ENCODE measurements at places on chromosomes 3 and 15.

- DNase-seq, result no peak
These were observed 153.4 kb upstream of the PFN2 start for GRCh38 chr3:150124142-150124541.

DNA sequence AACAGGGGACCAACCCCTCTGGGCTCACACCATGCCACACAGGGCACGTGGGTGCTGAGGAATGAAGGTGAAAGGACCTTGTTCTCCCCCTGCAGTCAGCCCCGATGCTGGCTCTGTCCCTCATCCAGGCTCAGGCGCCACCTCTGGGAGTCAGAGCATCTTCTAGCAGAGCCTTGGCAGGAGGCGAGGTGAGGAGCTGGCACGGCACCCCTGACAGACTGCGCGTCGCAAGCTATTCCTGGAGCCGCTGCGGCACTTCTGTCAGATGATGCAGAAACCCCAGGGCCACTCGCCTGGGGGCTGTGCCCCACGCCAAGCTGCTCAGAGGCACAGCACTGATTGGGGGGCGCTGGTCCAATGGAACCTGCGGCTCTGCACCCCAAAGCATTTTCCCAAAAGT is 62.0 kb downstream of the MGLL start:
- DNase-seq, result no peak

DNA sequence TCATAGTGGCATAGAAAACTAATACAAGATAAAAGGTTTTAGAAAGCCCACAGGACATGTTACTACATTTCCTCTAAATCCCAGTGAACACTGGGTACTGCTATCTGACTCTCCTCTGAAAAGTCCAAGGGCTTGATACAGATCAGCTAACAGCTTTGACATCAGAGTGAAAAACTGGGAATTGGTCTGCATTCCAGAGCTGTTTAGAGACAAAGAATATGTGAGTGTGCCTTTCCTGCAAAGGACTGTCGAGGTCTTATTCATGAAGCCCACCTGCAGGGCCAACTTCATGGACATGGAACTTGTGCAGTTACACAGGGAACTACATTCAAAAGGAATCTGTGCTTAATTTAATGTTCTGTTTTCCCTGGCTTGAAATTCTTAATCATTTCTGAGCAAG is 5.2 kb upstream of the TMCO5A start:
- DNase-seq, result no peak

DNA sequence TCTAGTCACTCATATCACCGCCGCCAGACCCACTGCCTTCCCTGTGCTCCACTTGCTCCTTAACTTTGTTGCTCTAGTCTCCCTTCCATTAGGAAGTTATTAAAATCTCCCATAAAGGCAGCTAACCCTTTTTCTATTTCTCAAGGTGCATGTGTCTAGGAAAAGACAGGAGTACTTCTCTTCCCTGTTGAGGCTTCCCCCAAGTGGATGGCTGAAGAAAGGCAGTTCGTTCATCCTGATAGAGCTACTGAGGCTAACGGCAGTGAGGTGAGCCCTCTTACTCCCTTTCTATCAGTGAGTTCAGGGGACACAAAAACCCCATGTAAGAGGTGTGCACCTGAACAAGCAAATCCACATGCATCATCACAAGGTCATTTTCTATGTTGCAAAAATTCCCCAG is 397.8 kb downstream of the IGSF11 start:
- DNase-seq, result no peak

DNA sequence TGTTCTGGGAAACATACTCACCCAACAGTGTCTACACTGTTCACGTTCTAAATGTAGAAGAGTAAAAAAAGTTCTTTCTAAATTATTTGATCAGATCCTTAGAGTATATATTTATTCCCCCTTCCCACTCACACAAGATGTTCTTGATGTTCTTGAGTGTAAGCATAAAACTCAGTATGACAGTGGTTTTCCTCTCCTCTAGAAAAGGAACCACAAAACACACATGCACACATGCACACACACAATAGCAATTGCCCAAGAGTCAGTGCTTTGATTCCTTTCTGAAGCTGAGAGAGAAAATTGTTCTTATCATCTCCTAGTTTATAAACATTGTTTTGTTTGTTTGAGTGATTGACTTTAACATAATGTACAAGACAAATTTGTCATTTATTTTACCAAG is 123.2 kb upstream of the PHLDB2 start:
- no peak for DNase-seq

GRCh38 chr3:141486496-141486745 is 406 bp upstream of the RASA2 start:
- DNase-seq, result no peak

DNA sequence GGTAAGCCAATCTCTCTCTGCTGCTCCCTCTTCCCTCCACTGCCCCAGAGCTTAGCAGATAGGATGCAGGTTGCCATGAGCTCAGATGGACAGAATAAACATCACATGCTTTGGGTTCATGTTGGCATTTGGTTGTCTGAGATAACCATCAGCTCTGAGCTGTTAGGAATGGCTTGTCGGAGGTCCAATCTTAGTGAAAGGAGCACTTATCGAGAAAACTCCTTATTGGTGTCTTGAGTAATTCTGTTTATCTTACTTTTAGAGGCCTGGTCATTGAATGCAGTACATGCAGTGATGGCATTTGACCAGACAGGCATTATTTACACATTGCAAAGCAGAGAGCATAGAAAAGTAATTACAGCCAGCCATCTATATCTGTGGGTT is 99.7 kb downstream of the CEMIP start:
- no peak for DNase-seq

- DNase-seq, result no peak
These were observed 36.4 kb upstream of the SLCO2A1 start for GRCh38 chr3:134066158-134066541.

DNA sequence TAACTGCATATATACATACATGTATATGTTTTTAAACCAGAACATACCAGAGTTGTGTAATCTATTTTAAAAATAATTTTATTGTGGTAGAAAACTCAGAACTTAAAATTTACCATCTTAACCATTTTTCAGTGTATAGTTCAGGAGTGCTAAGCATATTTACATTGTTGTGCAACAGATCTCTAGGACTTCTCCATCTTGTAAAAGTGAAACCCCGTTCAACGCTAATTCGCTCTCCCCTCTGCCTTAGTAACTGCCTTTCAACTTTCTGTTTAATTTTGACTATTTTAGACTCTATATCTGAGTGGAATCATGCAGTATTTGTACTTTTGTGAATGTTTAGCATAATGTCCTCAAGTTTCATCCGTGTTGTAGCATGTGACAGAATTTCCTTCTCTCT is 51.8 kb upstream of the SSR3 start:
- DNase-seq, result no peak

GRCh38 chr3:134453631-134454030 is 32.2 kb downstream of the ANAPC13 start:
- no peak for DNase-seq

DNA sequence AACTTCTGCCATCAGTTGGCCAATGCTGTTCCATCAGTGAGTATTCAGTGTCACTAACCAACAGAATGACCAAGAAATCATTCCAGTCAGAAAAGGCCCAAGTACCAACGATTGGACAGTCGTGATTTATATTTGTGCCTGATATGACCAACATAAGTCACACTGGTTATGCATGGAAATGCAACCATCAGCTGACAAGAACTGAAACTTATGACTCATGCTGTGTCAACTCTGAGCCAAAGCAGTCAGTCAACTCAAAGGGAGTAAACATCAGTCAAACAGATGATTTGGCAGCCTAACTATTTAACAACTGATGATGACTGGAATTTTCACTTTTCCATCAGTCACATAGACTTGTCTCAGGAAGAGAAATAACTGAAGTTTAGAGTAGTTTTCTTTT is 142.4 kb downstream of the ANXA2 start:
- DNase-seq, result no peak

DNA sequence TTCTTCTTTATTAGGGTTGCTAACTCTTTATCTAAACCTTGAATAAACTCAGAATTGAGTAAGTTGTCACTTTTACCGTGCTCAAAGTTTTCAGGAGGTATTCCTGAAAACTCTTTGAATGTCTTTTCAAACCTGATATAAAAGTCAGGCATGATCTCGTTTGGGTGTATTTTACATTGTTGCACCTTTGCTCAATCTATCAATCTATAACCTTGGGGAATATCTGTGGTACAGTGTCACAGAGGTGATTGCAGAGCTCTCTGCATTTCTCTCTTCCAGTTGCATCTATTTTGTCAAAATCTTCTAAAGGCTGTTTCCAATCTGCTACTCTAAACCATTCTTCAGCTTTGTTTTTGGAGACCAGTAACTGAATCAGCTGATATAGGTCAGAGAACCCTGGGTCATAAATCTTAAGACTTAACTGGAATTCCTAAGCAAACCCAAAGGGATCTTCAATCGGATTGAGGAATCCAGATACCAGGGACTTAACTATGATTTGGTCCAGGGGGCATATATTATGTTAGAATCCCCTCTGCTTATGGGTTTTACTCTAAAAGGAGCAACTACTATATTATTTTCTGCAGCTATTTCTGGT is 35.6 kb upstream of the AP4E1 start:
- no peak for DNase-seq

DNA sequence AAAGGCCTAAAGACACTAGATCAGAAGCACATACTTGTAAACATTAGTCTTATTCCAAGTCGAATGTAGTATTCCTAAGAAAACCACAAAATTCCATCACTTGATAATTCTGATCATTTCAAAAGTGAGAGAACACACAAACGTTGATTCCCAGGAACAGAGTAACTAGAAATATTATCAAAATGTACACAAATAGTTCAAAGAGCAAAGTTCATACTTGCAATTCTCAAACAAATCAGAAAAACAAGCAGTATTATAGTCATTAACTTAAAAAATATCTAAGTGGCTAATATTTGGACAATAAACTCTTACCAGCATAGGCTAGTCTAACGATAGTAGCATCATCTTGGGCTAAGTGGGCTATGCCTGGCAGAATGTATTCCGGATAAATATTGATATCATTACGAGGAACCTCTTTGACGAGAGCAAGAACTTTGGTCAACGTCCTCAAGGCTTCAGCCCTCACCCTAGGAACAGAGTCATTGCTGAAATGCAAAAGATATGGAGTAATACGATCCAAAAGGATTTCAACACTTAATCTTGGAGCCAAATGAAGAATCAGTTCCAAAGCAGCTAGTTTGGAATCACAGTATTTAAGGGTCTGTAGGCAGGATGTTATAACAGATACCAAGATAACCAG is 13.3 kb downstream of the PIK3R4 start:
- no peak for DNase-seq

DNA sequence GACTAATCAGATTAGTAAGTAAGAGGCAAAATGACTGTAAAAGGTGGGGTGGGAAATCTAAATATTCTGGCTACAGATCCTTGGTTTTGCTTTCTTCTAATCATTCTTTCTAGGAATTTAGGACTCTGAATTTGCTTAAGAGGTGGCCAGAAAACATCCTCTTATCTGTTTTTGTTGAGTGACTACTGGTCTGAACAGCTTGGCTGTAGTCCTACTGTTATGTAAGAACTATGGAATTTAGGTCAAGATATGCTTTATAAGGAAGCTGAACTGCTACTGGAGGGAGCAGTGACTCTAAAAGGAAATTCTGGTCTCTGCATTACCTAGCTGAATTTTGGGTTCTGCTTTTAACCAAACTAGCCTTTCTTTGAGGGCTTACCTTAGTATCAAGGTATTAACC is 33.5 kb upstream of the CSPG5 start:
- no peak for DNase-seq

DNA sequence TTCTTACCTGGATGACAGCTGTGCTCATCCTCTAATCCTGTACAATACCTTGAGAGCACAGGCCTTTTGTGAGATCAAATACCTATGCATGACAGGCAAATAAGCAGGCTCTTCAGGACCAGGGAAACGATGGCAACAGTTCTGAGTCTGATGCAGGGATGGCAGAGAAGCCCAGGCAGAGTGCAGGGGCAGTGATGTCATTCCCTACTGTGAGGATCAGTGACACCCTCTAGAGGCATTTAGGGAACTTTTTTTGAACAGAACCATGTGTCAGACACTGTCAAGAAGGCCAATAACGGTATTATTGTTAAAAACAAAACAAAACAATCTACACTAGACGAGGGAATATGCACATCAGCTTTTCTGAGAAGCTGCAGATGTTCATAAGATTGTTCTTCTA is 314.8 kb upstream of the CTDSPL start:
- no peak for DNase-seq

GRCh38 chr3:124824286-124824915 is 62.8 kb downstream of the ITGB5 start:
- DNase-seq, result no peak

DNA sequence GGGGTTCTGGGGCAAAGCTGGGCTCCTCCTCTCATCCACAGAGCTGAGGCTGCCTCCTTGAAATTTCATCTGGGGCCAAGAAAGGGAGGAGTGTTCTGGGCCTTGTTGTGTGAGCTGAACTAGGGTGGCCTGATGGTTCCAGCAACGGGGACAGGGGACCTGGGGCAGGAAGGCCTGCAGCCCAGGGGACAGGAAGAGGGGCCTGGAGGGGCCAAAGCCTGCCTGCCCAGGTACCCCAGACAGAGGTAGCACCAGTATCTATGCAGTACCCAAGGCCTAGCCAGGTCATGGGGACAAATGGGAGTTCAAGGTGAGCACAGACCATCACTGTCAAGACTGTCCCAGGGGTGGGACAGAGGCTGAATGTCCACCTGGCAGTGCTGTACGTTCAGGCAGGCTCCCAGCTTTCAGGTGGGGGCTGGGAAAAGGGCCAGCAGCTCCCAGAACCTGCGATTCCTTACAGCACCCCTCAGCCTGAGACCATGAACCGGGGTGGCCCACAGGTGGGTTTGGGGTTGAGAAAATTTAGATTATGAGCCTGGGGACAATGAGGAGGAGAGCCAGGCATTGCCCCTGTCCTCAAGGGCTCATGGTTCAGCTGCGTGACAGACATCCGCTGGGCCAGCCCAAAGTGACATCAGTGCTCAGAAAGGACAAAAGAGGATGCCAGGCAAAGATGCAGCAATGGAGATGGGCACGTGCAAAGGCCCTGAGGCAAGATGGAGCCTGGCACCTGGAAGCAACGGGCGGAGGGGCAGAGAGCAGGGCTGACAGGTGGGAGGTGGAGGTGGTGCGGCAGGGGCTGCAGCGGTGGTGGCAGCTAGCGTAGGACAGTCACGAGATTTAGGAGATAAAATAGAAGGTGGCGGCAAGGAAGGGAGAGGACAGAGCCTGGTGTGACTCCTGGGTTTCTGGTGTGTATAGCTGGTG is 28.0 kb downstream of the PSTPIP1 start:
- no peak for DNase-seq
